ENCODE measurements at places on chromosomes 4 and X.
A peak's percentile ranks its signal among the peaks of the same experiment; 100 is the strongest.

DNA sequence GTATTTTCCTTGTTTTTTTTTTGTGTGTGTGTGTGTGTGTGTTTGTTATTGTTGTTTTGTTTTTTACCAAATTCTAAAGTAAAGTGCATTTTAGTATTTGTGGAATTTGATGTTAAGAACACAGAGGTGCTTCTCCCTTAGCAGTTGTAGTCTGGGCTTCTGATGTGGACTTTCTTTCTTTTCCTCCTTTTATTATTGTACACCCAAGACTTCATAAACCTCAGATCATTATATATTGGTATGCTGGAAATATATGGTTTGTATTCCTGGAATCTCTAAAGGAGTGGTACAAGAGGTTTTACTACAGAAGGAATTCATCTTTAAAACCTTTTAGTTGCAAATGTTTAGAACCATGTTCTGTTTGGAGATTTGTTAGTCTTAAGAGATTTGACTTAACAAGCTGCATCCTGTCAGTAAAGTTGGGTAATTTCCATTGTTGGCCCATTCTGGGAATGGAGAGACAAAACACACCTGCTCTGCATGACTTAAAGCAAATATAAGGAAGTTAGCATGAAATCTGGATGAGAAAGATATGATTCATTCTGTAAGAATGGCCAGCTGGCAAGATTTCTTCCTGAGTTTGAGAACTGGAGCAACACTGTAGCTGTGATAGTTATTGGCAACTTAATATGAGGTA, 64.0 kb downstream of the SMAD1 start:
- peak; percentile 74 for DNase-seq

GRCh38 chr4:26242451-26242850, 78.4 kb upstream of the RBPJ start:
- DNase-seq, result no peak

DNA sequence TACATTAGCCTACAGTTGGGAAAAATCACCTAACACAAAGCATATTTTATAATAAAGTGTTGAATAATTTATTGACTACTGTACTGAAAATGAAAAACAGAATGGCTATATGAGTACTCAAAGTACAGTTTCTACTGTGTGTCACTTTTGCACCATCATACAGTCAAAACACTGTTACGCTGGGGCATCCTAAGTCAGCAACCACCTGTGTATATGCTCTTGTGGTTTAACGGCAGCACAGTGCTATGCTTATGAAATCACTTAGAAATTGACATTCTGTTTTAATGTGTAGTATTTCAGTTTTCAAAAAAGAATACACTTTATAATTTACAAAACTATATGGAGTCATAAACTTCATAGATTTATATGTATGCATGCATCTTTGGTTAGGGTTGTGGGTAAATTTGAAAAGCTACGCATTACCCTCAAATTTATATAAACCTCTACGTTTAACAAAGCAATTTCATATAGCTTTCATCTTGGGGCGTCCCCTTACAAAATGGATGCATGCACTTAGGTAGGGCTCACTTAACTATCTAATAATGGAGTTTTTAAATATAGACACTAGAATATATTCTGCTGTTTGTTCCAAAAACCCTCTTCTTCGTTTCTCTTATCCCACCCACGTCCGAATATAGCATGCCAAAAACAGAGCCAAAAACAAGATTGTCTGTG, 690 bp upstream of the NEIL3 start:
- no peak for DNase-seq

- DNase-seq, result no peak
These were observed 6.9 kb downstream of the CXCL10 start for GRCh38 chr4:76016393-76016792.

GRCh38 chrX:7263330-7263729, 115.4 kb upstream of the PUDP start:
- no peak for DNase-seq

DNA sequence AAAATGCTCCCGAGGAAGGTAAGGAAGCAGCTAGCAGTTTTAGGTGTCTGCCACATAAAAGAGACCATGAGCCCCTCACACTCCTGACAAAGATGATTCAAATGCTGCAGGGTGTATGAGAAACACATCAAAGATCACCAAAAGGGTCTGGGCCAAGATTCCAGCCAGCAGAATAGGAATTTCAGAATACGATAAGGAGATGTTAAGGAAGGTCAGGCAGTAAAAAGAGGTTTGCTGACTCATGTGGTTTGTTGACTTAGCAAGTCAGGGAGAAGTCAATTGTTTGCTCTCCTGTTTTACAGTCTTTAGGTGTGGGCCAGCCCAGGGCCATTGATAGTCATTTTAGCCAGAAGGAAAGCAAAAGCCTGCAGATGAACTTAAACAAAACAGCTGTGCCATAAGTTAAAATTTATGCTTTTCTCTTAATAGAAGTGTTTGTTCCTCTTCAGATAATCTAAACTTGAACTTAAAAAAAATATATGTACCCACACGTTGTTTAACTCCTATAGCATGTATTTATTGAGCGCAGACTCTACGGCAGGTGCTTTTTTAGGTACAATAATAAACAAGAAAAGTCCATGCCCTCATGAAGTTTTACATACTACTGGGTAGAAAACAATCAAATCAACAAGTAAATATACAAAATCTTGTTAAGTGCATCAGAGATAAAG, 115.6 kb downstream of the CAMK2D start:
- no peak for DNase-seq
